Activated CD4-positive, alpha-beta T cell treated with anti-CD3 and anti-CD28 coated beads, Interleukin-2, amount 50 U/mL, for 48 hours (primary cell): ENCODE measurements at places on chromosomes 12 and 14.

GRCh38 chr12:25438638-25439037, 114.4 kb downstream of the LMNTD1 start:
- DNase-seq = no peak

DNA sequence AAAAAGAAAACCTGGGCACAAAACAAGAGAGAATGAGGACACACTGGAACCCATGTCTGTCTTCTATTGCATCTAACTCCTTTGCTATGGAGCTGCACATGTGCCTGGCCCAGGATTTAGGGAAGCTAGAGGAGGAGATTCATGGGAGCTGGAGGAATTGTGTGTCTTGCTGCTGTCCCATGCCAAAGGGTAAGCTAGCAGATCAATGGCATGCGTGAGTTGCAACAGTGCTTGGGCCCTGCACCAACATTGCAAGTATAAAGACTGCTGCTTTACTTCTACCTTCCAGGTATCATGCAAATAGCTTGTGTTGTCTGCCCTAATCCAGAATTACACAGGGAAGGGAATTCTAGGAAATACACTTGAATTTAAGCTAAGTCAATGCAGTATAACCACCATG, 196.4 kb upstream of the IGF1 start:
- no peak for DNase-seq

DNA sequence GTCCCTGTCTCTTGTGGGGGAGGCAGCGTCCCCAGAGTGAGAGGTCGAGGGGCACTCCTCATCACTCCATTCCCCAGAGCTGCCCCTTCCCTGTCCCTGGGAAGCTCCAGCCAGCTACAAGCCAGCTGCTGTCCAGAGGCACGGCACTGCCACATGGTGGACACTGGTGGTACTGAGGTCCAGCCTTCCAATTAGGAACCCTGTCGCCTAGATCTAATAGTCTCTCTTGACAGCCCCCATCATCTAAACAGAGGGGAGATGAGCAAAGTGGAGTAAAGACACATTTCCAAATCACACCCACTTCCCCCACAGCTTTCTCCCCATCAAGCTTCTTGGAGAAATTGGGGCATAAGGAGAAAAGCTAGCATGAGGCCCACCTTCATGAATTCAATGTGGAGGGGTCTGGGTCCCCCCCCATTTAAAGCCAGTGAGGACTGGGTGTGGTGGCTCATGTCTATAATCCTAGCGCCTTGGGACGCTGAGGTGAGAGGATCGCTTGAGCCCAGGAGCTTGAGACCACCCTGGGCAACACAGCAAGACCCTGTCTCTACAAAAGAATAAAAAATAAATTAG, 2.1 kb upstream of the INHBE start:
- peak; percentile 80 for DNase-seq

- no peak for DNase-seq
Measured at GRCh38 chr14:80047761-80048160, 163.5 kb downstream of the DIO2 start.

DNA sequence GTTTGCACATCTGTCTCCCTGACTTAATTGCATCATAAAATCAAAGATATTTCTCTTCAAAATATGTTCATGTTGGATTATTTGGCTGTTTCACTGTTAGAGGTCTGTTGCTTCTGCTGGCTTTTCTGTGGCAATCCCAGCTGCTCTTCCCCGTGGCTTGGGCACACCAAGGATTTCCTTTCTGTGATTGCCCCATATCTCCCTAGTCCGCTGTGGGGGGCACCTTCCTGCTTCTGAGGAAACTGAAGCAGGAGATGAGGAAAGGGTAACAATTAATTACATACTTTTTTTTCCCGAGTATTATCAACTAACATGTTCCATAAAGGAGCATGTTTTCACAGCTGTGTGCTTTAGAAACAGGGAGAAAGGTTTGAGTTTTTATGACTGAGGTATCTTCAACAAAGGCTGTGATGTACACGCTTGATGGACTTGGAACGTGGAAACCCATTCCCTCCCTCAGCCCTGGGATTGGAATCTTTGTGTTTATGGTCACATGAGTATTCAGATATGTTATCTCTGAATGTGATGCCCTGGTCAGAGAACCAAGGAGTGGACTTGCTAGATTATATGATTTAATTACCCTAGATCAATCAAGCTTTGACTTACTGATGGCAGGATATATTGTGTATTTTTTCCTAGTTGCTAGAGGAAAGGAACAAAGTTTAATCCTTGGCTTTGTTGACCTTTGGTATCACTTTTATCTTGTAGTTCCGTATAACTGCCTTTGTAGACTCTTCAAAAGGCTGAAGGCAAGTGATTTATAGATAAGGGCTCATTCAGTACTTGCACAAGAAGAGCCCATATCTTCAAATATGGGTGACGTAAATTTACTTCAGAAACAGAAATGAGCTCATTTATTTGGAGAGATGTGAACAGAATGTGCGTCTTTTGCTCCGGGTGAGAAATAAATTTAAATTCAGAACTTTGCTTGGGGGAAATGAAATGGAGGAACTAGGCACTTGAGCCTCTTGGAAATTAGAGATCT, 46.7 kb downstream of the BORCS5 start:
- no peak for DNase-seq

- no peak for DNase-seq
Measured at GRCh38 chr12:104138797-104139152, 765 bp upstream of the NFYB start.

DNA sequence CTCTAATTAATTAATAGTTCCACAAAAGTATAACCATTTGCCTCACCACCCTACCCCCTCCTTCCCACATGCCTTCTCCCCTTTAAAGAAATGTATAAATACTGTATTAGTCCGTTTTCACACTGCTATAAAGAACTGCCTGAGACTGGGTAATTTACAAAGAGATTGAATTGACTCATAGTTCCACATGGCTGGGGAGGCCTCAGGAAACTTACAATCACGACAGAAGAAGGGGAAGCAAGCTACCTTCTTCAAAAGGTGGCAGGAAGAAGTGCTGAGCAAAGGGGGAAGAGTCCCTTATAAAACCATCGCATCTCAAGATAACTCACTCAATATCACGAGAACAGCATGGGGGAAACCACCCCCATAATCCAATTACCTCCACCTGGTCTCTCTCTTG, 8.2 kb upstream of the RESF1 start:
- DNase-seq = no peak

- no peak for DNase-seq
Measured at GRCh38 chr12:9049520-9050133, 60.3 kb downstream of the KLRG1 start.

- DNase-seq = no peak
Measured at GRCh38 chr12:62332598-62332997, 72.4 kb downstream of the USP15 start.

GRCh38 chr14:73738518-73739173, 24.5 kb upstream of the PNMA1 start:
- no peak for DNase-seq
